Activated CD4-positive, alpha-beta T cell treated with anti-CD3 and anti-CD28 coated beads, Interleukin-2, amount 50 U/mL, for 4 hours (primary cell): ENCODE measurements at places on chromosomes 12 and 14.

DNA sequence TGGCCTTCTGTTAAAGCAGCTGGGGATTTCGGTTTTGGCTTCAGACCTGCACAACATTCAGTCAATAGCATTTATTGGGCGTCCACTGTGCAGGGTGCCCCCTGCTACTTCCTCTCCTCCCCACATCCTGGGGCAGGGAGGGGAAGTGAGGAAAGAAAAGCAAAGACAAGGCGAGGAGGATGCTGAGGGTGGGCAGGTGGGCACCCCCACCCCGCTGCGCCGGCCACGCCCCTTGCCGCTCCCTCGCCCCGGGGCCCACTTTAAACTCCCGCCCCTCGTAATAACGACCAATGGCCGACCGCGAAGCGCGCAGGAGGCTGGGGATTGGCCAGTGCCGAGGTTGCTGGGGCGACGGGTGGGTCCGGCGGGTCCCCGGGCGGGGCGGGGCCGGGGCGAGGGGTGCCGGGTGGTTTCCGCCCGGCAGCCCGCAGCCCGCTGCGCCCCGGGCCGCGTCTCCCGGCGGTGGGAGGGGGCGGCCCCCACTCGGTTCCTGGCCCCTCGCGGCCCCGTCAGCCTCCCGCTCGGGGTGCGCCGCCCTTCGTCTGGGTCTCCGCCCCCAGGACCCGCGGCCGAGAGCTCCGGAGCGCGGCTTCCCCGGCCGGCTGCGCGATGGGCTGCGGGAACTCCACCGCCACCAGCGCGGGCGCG is at the start of gene C12orf75:
TSS of gene C12orf75 (plus strand) at position 409 of the 648 bp plus-strand sequence. CDS start at position 610, 201 bp downstream.
- peak; percentile 69 for DNase-seq

- DNase-seq = no peak
Measured at GRCh38 chr14:94101748-94102147, 8.8 kb upstream of the IFI27 start.

DNA sequence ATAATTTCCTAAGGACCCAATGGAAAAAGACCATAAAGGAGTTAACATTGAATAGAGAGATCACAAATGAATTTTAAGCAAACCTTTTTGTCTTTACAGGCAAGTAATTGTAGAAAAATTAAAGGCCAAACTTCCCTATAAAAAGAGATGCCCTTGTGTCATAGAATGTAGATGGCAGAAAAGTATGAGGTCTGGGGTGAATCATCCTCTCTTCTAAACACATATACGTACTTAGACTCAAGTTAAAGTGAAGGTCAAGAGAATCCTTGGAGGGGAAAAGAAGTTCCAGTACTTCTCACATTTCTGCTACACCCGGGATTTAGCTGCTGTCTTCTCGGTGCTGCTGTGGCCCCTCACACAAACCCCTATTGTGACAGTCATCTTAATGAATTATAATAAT is 116.2 kb upstream of the ARID2 start:
- DNase-seq = no peak

- no peak for DNase-seq
Measured at GRCh38 chr14:87898301-87898700, 94.7 kb downstream of the GALC start.

- DNase-seq = no peak
Measured at GRCh38 chr14:95190346-95190840, 33.1 kb upstream of the DICER1 start.

- DNase-seq = no peak
Measured at GRCh38 chr14:54685286-54685845, 118.4 kb downstream of the SAMD4A start.

GRCh38 chr12:109760930-109761921 is 47.6 kb downstream of the FAM222A start:
- DNase-seq = no peak

DNA sequence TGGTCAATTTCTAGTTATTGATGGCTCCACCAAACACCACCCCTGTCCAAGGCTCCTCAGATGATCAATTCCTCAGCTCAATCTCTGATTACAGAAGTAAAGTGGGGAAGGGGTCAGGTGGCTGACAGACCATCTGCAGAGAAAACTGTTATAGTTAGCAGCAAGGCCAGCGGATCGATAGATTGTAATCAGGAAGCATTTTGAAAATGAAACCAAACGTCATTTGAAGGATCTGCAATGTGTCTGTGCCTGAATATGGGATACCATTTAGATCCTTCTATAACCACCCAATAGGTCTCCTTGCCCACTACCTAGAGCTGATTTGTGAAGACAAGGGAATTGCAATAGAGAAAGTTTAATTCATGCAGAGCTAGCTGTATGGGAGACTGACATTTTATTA is 11.6 kb downstream of the HCAR2 start:
- no peak for DNase-seq

DNA sequence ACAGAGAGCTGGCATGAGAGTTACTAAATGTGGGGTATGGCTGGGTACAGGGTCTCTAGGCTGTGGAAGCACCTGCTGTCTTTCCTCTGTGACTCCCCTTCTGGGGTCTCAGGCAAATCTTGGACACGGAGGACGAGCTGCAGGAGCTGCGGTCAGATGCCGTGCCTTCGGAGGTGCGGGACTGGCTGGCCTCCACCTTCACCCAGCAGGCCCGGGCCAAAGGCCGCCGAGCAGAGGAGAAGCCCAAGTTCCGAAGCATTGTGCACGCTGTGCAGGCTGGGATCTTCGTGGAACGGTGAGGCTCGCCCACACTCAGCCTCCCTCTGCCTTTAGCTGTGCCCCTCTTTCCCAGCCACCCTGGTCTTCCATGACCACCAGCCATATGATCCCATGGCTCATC is 19.4 kb downstream of the PPP1R1A start:
- DNase-seq = no peak

GRCh38 chr12:14828892-14829291 is 14.4 kb downstream of the ART4 start:
- no peak for DNase-seq

GRCh38 chr12:14936224-14936861 is 2.0 kb downstream of the ERP27 start:
- no peak for DNase-seq

DNA sequence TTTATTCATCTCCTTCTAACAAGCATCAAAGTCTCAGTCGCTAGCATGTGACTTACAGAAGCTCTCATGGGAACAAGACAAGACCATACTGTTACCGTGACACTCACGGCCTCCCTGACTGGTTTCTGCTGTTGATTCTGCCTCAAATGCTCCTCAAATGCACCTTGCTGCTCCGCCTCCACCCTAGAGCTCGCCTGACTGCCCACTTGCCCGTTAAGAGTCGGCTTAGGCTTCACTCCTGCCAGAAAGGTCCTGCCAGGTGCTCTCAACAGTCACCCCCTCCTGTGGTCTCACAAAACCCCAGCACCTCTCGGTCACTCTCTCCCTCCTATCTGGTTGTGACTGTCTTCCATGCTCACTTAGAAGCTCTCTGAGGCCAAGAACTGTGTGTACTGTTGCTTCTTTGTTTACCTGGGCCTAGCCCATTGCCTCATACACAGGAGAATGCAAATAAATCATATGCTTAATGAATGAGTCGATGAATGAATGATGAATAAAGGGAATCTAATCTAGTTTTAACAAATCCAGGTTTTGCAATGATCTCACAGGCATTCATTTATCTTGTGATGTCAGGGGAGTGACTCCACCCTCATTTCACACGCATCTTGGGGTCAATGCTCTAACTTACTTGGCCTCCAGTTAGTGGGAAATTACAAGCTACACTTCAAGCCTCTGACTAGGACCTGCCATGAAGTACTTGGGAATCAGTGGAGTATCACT is 41.3 kb downstream of the SSH1 start:
- DNase-seq = no peak

DNA sequence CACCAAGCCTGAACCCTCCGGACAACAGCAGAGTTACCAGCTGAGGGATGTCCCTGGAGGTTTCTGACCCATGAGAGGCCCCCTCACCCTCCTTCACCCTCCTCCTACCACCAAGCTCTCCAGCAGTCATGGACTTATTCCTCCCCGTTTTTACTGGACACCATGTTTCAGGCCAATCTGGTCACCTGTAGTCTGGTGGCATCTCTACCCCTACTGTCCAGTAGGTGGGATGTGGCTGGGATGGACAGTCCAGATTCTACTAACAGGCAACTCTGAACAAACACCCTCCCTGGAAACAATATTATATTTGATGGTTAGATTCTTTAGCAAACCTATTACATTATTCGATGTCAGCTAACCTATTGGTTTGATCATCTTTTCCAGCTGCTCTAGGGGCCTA is 83.2 kb downstream of the SLC38A1 start:
- no peak for DNase-seq

- no peak for DNase-seq
Measured at GRCh38 chr14:35258420-35258819, 33.8 kb upstream of the PSMA6 start.

GRCh38 chr14:65195042-65195719 is 92.9 kb upstream of the MAX start:
- no peak for DNase-seq

DNA sequence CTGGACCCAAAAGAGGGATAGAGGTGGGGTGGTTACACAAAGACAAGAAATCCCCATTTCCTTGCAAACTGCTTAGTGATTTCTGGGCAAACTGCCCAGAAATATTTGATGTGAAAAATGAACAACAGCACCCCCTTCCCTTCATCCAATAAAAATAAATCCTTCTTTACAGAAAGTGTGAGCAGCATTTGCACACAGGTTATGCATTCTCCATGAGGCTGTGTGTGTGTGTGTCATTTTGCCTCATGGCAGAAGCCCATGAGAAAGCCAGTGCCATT is 17.2 kb upstream of the NRXN3 start:
- DNase-seq = no peak

DNA sequence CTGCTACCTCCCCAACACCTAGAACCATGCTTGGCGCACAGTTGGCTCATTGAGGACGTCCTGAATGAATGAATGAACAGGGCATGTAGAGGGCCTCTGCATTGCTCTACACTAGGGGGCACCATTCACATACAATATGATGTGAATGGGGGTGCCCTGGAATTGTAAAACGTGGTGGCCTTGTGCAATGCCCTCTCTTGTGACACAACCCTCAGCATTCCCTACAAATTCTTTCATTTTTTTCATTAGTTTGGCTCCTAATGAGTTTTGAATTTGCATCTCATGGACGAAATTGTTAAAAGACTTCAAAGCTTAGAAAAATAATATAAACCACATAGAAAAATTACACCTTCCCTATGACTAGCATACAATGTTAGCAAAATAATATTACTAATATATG is 2.3 kb upstream of the DIO2 start:
- DNase-seq = no peak

GRCh38 chr12:101087920-101088319 is 122.1 kb downstream of the SLC5A8 start:
- no peak for DNase-seq

DNA sequence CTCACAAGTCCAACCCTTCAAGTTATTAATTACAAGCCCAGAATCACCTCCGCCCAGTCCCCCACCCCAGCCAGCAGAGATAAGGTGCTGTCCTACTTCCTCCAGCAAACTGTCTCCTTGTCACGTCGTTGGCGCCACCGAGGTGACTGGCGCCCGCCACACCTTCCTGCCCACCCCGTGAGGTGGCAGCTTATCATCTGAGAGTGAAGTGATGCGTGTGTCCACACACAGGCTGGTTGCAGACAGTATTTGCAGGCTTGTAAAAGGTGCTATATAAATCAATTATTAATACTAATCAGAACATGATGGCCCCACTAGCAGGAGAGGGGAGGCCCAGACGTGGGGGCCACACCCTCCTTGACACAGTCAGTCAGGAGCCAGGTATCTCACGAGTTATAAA is 786.6 kb upstream of the TBX3 start:
- DNase-seq = no peak

DNA sequence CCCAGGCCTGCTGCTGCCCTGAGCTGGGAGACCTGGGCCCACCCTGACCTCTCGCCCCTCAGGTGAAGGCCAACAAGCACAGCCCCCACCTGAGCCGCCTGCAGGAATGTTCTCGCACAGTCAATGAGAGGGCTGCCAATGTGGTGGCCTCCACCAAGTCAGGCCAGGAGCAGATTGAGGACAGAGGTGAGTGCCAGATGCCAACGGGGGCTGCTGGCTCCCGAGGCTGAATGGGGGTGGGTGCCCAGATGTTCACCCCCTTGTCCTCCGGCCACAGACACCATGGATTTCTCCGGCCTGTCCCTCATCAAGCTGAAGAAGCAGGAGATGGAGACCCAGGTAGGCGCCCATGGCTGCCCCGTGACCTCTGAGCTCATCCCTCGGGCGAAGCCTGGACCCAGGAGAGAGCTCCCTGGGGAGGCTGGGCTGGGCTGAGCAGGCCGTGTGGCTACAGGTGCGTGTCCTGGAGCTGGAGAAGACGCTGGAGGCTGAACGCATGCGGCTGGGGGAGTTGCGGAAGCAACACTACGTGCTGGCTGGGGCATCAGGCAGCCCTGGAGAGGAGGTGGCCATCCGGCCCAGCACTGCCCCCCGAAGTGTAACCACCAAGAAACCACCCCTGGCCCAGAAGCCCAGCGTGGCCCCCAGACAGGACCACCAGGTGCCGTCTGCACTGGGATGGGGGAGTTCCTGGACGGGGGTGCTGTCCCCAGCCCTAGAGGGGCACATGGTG is 25.8 kb downstream of the HIP1R start:
- DNase-seq = no peak

GRCh38 chr14:104925855-104926609 is 1.4 kb downstream of the PLD4 start:
- DNase-seq = no peak

DNA sequence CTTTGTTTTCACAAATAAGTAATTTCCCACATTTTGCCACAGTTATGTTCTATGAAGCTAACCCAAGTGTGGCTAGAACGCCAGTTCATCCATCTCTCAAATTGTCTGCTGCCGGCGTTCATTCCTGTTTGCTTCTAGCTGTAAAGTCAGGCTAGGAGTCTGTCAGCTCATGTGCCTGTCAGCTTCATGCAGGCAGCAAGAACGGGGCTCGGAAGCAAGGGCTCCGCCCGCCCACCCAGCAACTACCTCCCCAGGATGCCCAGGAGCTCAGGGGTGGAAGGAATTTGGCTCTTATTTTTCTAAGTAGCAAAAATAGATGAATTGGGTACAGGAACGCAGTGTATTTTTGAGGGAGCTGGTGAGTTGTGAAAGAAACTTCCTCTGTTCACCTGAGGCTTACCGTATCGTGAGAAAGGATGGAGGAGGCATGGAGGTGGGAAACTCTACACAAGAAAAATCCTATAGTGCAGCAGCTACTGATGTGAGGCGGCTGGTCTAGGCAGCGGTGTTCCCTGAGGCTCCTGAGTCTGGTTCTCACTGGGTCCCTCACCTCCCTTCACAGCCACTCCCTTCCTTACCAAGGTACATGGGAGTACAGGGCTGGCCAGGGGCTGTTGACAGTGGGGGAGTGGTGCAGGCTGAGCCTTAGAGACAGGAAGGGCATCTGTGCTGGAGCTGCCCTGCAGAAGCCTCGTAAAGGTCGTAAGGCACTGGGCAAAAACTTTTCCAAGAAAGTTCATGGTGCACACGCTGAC is 54.5 kb upstream of the AMN start:
- DNase-seq = no peak

- DNase-seq = no peak
Measured at GRCh38 chr12:88361493-88361892, 218.8 kb downstream of the KITLG start.

DNA sequence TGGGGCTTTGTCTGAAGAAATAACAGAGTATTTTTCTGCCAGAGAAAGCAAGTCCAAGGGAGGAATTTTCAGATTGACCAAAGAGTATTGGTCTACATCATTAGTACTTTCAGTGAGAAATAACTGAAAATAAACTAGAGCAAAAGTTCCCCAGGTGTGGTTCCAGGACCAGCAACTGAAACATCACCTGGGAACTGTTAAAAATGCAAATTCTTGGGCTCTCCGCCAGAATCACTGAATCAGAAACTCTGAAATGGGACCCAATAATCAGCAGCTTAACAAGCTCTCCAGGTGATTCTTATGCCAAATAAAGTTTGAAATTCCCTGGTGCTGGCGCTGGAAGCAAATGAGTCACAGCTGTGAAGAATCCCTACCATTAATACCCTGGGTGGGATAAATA is 52.1 kb downstream of the EIF2S3B start:
- no peak for DNase-seq

- no peak for DNase-seq
Measured at GRCh38 chr14:94121485-94121884, 7.9 kb downstream of the IFI27L2 start.
